ENCODE measurements at places on chromosomes 11 and 22. TPM values are rescaled to one million over a fixed set of nuclear protein-coding genes. Genes with fewer than 3 reads are reported as not detected.

The CLDN5 gene
- 0.50 TPM for total RNA-seq

The EEF1G gene
- total RNA-seq: 1,643 TPM

The SMTNL1 gene
- not detected for total RNA-seq

The BACE1 gene
- 22.7 TPM for total RNA-seq

The YPEL4 gene
- total RNA-seq: 0.45 TPM

The MLC1 gene
- not detected for total RNA-seq

The PYGM gene
- 0.30 TPM for total RNA-seq

The HEPHL1 gene
- not detected for total RNA-seq

The TPH1 gene
- total RNA-seq: 0.45 TPM

The OR6A2 gene
- total RNA-seq: not detected

The SYT13 gene
- total RNA-seq: not detected

The GLB1L2 gene
- 0.50 TPM for total RNA-seq

The JAML gene
- total RNA-seq: not detected

The TENM4 gene
- total RNA-seq: 5.5 TPM

The TRIM48 gene
- not detected for total RNA-seq

The RTN4R gene
- 3.4 TPM for total RNA-seq

The CARNS1 gene
- not detected for total RNA-seq

The OR5B12 gene
- not detected for total RNA-seq

The CD151 gene
- 585 TPM for total RNA-seq

The STK33 gene
- 5.9 TPM for total RNA-seq

The CRYBA4 gene
- total RNA-seq: not detected

The VWA5A gene
- 23.5 TPM for total RNA-seq

The GAS2L1 gene
- total RNA-seq: 24.5 TPM

The CENPM gene
- total RNA-seq: 42.2 TPM

The CXCR5 gene
- total RNA-seq: not detected

The ARVCF gene
- 9.4 TPM for total RNA-seq

The LRRC56 gene
- total RNA-seq: 0.34 TPM

The PLAAT4 gene
- total RNA-seq: 5.0 TPM

The C11orf91 gene
- not detected for total RNA-seq

The MOGAT2 gene
- not detected for total RNA-seq

The NLRP10 gene
- 7.6 TPM for total RNA-seq

The KCTD14 gene
- 6.9 TPM for total RNA-seq

The GNG3 gene
- not detected for total RNA-seq

The OR4C6 gene
- total RNA-seq: not detected

Measured in bronchus fibroblast of lung (primary cell).